ENCODE measurements at places on chromosomes 13 and 19. TPM values are rescaled to one million over a fixed set of nuclear protein-coding genes. Genes with fewer than 3 reads are reported as not detected.

GRCh38 chr13:39612023-39612637, 9.1 kb upstream of the LHFPL6 start:
- DNase-seq = peak; percentile 69

GRCh38 chr13:66492479-66492878, 737.7 kb downstream of the PCDH9 start:
- DNase-seq = peak; percentile 1

- no peak for DNase-seq
Measured at GRCh38 chr19:15563931-15564330, 51.1 kb upstream of the CYP4F8 start.

GRCh38 chr19:48588670-48589401, 17.7 kb upstream of the SPACA4 start:
- peak; percentile 59 for DNase-seq

DNA sequence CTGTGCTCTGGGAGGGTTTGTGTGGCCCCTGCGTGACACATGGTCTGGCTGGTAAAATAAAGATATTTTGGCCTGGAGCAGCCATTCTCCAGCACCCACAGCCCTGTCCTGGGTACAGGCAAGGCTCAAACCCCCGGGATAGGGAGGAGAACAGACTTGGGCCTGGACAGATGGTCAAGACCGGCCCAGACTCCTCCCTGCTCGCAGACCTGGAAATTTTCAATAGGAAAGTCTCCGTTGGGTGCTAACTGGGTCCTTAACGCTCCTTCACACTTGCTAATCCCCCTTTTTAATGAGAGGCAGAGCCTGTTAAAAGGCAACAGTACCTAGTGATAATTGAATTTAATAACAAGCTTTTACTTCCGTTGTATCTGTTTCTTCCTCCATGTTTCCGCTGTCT, 2.5 kb downstream of the PALM start:
- no peak for DNase-seq

- peak; percentile 62 for DNase-seq
Measured at GRCh38 chr13:72643311-72643989, 84.0 kb downstream of the MZT1 start.

Gene CHST8
- under 0.01 TPM for total RNA-seq

Gene ZNF613
- 6.9 TPM for total RNA-seq

Gene RNF113B
- not detected for total RNA-seq

Measured in dermis microvascular lymphatic vessel endothelial cell (primary cell).